H1 (cell line): ENCODE measurements at places on chromosomes 16 and 17. TPM values are rescaled to one million over a fixed set of nuclear protein-coding genes. Genes with fewer than 3 reads are reported as not detected.

FNDC8 gene
- total RNA-seq, result not detected in 2 replicates

DNA sequence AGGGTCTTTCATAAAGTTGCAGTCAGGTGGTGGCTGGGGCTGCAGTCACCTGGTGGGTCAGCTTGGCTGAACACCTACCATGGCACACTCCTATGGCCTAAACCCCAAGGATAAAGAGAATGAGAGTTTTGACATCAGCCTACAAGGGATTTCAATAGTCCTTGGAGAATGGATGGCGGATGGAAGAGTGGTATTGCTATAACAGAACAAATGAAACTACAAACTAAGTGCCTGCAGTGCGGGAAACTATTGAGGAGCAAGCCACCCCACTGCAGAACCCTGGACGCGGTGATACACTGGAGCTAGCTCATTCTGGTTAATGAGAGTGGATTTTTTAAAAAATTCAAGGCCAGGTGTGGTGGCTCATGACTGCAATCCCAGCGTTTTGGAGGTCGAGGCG, 3.0 kb upstream of the PRPSAP2 start:
- DNase-seq, result no peak

EPX gene
- total RNA-seq, result not detected in 2 replicates

GRCh38 chr16:24610416-24610755, 71.0 kb downstream of the RBBP6 start:
- no peak for DNase-seq

GRCh38 chr17:57415751-57416207, 159.5 kb downstream of the MSI2 start:
- no peak for DNase-seq

BORCS6 gene
- total RNA-seq, result 3.6 and 4.6 TPM in 2 replicates

- DNase-seq, result no peak
Observed at GRCh38 chr17:80356231-80356856, 58.6 kb upstream of the ENDOV start.

UTS2R gene
- total RNA-seq, result 0.63 TPM in 1 of 2 replicates, not detected in the other

- peak; percentile 76 for DNase-seq
Observed at GRCh38 chr16:28491230-28491969, 474 bp downstream of the CLN3 start.
